Calu3 (cell line): ENCODE measurements at places on chromosomes 12 and 14. TPM values are rescaled to one million over a fixed set of nuclear protein-coding genes. Genes with fewer than 3 reads are reported as not detected.

Gene IFNG-AS1
- total RNA-seq = not detected in 2 replicates

GRCh38 chr12:114400925-114401324 is 5.0 kb downstream of the TBX5 start:
- no peak for DNase-seq

Gene SLC24A4
- not detected in 2 replicates for total RNA-seq

Gene GSC
- total RNA-seq = not detected in 2 replicates

DNA sequence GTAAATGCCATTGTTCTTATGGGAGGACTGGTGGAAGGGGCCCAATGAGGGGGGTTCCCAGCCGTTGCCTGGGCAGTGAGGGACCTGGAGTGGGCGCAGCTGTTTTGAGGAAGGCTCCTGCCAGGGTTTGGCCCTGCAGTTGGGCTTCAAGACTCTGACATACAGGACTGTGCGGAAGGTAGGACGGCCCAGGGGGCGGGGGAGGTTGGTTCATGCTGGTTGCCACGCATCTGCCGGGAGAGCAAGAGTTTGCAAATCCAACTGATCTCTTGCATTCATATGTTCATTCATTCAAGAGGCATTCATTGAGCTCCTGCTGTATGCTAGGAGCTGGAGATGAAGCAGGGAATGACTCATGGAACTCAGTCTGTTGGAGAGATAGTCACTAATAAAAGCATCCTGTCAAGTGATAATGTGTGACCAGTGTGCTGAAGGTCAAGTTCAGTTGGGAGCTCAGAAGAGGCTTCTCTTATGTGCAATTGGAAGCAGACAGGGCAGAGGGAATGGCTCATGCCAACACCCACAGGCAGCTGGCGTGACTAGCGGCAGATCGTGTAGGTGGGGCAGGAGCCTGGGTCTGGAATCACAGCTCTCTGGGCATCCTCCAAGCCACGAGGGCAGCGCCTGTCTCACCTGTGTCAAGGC is 7.8 kb downstream of the SH2B3 start:
- DNase-seq = no peak

- DNase-seq = no peak
These were observed 24.0 kb upstream of the HIGD1C start for GRCh38 chr12:50928392-50928791.

DNA sequence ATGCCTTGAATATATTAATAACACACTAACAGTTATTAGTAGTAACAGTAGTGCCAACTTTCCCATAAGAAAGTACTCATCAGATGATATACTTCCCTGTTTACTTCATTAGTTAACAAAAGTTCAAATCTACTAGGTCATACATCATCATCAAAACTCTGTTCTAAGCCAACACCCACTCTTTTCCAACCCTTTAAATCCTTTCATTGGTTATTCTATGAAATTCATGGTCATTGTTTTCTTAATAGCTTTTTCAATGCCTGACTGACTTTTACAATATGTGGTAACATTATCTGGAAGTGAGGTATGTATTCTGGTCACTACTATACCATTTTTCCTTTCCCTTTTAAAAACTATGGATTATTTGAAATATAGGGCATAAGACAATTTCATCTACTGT is 9.7 kb downstream of the NTS start:
- no peak for DNase-seq

DNA sequence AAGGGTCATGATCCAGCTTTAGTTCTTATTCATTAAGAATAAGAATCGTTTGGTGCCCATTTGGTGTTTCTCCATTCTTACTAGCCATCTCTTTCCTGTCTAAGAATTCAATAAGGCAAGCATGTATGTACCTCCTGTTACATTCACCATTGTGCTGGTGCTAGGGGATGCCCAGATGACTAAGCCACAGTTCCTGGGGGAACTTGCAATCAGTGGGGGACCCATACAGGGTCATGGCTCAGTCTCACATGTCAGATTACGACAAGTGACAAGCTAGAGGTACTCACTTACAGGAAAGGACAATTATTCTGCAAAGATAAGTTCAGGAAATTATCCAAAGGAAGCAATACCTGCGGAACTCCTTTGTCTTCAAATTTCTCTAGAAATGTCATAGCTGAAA is 125.4 kb downstream of the STXBP6 start:
- no peak for DNase-seq

Gene TSPAN11
- total RNA-seq = not detected in 2 replicates

GRCh38 chr14:34243001-34243400 is 219.0 kb downstream of the SPTSSA start:
- DNase-seq = no peak

Gene SRRM4
- not detected in 2 replicates for total RNA-seq

DNA sequence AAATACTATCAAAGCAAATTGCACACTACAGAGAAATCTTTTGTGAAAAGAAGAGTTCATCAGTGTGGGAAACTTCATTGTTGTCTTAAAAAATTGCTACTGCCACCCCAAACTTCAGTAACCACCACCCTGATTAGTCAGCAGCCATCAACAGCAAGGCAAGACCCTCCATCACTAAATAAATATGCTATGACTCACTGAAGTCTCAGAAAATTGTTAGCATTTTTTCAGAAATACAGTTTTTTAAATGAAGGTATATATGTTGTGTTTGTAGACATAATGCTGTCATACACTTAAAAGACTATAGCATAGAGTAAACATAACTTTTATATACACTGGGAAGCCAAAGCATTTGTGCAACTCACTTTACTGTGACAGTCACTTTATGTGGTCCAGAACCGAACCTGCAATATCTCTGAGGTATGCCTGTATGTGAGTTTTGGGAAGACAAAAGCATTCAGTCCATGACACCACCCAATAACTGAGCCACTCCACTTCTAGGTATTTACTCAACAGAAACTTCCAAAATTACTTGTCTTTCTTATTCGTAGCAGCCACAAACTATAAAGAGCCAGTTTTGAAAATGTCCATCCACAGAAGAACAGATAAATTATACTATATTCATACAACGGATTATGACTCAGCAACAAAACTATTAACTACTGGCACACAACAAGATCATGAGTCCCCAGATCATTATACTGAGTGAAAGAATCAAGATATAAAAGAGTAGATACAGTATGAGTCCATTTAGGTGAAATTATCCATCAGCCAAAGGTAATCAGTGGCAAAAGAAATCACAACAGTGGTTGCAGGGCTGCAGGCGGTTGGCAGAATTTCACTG is 649.6 kb downstream of the BCL11B start:
- no peak for DNase-seq

GRCh38 chr12:2779281-2779680 is 15.5 kb upstream of the FKBP4 start:
- DNase-seq = peak; percentile 10

- DNase-seq = no peak
These were observed 196.9 kb downstream of the KITLG start for GRCh38 chr12:88383405-88383804.

DNA sequence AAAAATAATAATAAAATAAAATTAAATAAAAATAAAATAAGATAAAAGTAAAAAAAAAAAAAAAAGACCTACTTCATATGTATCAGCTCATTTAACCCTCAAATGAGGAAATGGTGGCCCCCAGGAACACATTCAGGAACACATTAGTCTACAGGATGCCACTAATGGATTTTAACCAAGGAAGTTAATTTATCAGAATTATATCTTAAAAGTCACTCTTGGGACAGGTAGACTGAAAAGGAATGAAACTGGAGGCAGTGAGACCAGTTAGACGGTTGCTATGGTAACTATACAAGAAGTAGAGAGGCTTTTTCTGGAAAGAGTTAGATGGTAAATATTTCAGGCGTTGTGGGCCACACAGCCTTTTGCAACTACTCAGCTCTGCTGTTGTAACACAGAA is 54.9 kb downstream of the SCN8A start:
- no peak for DNase-seq

GRCh38 chr12:59087077-59087673 is 166.9 kb upstream of the LRIG3 start:
- DNase-seq = no peak

Gene RHNO1
- 55.6 and 64.8 TPM in 2 replicates for total RNA-seq

- DNase-seq = no peak
These were observed 4.3 kb upstream of the DLK1 start for GRCh38 chr14:100722367-100722766.

DNA sequence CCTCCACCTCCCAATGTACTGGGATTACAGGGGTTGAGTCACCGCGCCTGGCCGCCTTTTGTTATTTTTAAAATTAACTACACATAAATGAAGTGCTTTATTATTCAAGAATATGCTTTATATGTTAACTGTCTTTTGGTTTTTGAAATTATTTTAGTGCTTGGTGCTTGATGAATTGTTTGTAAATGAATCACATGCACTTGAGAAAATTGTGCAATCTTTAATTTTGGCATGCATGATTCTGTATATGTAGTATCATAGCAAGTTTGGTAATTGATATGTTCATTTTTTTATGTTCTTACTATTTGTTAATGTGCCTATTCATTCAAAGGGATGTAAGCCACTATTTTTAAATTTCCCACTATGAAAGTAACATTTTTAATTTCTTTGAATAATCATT is 440.9 kb downstream of the NAV3 start:
- no peak for DNase-seq

GRCh38 chr14:88516861-88517357 is 37.9 kb downstream of the PTPN21 start:
- DNase-seq = no peak
